ENCODE measurements at places on chromosomes 16 and 17. TPM values are rescaled to one million over a fixed set of nuclear protein-coding genes. Genes with fewer than 3 reads are reported as not detected.

GRCh38 chr17:74417178-74418045, 14.5 kb upstream of the GPRC5C start:
- H3K4me3 ChIP-seq = no peak overlapping the region
- no peaks in the 10 kb centered on the region for H3K36me3 ChIP-seq
- H3K4me1 ChIP-seq = no peaks in the 10 kb centered on the region
- no peaks in the 10 kb centered on the region for H3K27me3 ChIP-seq

DNA sequence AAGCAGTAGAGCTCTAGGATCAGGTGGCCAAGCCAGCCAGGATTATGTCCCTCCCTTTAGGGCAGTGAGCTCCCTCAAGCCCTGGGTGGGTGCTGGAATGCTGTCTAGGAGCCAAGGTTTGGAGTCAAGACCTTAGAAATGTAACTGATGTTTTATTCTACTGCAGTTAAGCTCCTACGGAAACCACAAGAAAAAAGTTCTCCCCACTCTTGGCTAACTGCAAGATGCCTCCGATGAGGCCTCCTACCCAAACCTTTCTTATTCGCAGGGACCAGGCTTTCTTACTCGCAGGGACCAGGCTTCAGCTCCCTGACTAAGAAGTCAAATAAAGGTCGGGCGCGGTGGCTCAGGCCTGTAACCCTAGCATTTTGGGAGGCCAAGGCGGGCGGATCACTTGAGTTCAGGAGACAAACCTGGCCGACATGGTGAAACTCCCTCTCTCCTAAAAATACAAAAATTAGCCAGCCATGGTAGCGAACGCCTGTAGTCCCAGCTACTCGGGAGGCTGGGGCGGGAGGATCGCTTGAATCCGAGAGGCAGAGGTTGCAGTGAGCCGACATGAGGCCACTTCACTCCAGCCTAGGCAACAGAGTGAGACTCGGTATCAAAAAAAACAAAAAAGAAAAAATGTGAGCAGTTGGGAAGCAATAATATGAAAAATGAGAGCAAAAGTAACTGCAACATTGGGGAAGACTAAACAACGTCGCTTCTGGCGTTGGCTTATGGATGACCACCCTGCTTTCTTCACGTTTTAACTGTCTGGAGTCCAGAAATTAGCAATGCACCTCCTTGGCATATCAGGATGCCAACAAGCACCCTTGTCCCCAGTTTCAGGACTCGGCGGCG, 31.7 kb upstream of the ARL4D start:
- H3K4me3 ChIP-seq = no peak overlapping the region
- DNase-seq = no peak
- H3K27me3 ChIP-seq = no peaks in the 10 kb centered on the region

- peak; percentile 68 for DNase-seq
- no peak overlapping the region for H3K27ac ChIP-seq
- no peak overlapping the region for H3K4me3 ChIP-seq
- no peaks in the 10 kb centered on the region for H3K27me3 ChIP-seq
- no peaks in the 10 kb centered on the region for H3K36me3 ChIP-seq
- H3K4me1 ChIP-seq = no peaks in the 10 kb centered on the region
Measured at GRCh38 chr17:1275962-1276736, 3.3 kb upstream of the TRARG1 start.

- no peak overlapping the region for H3K4me3 ChIP-seq
- no peak overlapping the region for H3K27ac ChIP-seq
- no peaks in the 10 kb centered on the region for H3K36me3 ChIP-seq
- H3K27me3 ChIP-seq = no peaks in the 10 kb centered on the region
- peak; percentile 8 for DNase-seq
Measured at GRCh38 chr17:72270273-72270924, 149.6 kb downstream of the SOX9 start.

GRCh38 chr17:40671282-40671681, 6.3 kb upstream of the KRT222 start:
- no peak overlapping the region for H3K4me3 ChIP-seq

Gene CD300LB
- total RNA-seq = not detected

Gene GPR139
- total RNA-seq = not detected

Gene ASPA
- total RNA-seq = 0.78 TPM

Measured in thyroid gland (tissue), 4 donors.